COR-L47 (cell line): ENCODE measurements at places on chromosomes 3 and 15.

DNA sequence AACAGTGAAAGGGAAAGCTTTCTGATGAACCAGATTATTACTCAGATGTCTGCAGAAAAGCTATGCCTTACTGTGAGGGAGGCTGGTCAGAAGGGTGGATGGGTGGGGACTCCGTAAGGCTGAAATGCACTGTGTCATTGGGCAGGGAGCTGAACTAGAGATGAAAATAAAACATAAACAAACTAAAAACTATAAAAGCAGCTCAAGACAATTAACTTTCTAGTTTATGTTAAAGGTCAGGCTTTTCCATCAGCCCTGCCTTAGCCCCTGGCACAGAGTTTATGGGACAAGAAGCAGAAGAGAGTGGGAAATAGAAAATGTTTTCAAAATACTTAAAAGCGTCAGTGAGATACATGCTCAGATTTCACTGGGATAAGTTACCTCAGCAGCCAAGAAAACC, 310.0 kb upstream of the UBE2E2 start:
- no peak for DNase-seq

- DNase-seq, result no peak
These were observed 29.9 kb downstream of the SLC49A4 start for GRCh38 chr3:122824465-122825381.

GRCh38 chr15:70857562-70858285, 3.8 kb upstream of the LARP6 start:
- DNase-seq, result no peak

- no peak for DNase-seq
These were observed 10.2 kb upstream of the LINGO1 start for GRCh38 chr15:77642793-77643430.

DNA sequence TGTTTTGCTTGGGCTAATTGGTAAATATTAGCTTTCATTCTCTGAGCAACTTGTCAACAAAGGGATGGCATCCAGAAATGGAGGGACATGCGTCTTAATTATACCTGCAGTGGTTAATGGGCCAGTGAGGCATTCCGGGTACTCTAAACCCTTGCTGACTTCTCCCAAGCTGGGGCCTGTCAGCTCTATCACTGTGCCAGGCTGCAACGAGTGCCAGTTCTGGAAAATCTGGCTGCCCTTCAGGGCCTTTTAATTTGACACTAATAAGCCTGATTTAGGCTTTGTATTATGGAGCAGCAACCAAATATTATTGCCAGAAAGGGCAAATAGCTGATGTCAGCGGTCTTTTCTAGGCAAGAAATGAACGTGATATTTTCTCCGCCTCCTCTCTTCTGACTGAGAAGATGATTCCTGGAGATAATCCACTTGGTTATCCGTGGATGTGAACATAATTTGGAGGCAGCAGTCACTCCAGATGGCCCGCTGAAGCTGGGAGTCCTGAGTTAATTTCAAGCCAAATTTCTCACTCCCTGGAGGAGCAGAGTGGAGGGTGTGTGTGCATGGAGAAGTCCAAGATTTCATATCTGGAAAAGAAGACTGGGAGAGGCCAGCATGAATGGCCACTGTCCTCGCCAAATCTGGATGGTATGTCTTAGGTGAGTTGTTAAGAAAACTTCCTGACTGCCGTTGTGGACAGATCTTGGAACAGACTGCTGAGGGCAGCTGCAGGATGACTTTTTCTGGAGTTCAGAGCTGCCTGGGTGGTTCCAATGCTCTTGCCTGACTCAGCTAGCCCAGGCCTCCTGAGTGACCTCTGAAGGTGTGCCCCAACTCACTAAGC, 44.4 kb upstream of the PSMD6 start:
- DNase-seq, result peak; percentile 55

GRCh38 chr3:76362643-76363042, 577.3 kb upstream of the ZNF717 start:
- no peak for DNase-seq

DNA sequence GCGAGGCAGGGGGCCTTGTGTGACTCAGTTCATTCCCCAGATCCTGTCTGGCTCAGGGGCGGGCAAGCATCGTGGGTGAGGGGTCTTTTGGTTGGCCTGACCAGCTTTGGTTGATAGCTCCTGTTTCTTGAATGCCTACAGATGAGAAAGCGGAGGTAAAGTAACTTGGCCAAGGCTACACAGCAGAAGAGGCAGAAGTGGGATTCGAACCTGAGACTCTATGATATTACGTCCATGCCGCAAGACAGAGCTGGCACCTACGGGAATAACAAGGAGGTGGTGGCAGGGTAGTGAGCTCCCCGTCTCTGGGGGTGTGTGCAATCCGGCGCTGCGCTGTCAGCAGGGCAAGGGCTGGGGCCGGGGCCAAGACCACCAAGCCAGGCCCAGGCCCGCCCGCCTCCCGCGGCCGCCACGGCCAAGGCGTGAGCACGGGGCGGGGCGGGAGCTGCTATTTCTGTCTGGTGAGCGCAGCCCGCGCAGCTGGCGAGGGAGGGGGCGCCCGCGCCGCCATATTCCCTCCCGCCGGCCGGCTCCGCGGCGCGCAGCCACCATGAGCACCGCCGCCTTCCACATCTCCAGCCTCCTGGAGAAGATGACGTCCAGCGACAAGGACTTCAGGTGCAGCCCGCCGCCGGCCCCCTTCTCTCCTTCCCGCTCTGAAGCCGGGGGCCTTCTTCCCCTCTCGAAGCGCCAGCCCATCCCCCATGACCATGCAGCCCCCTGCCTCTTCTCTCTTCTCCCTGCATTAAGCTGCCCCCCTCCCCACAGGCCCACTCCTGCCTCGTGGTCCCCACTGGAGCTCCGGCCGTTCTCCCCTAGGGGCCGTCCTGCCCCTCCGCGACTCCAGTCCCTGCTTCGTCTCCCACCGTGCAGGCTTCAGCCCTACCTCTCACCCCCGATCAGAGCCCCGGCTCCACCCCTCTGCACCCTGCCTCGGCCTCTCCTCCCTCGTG, at the start of gene CAND2:
TSS of gene CAND2 (plus strand) at position 510 of the 953 bp plus-strand sequence. CDS start at position 551, 41 bp downstream.
- peak; percentile 35 for DNase-seq

- peak; percentile 16 for DNase-seq
These were observed 201.8 kb downstream of the ABHD5 start for GRCh38 chr3:43892526-43892925.

- DNase-seq, result no peak
These were observed 20.4 kb downstream of the TMEM43 start for GRCh38 chr3:14145236-14145635.

GRCh38 chr3:97417-98258, 98.9 kb upstream of the CHL1 start:
- DNase-seq, result no peak
